ENCODE measurements at places on chromosomes 1 and 21. TPM values are rescaled to one million over a fixed set of nuclear protein-coding genes. Genes with fewer than 3 reads are reported as not detected.

- DNase-seq, result peak; percentile 3
Measured at GRCh38 chr1:51000160-51000559, 30.1 kb downstream of the CDKN2C start.

GRCh38 chr1:212922016-212922415 lies 28.3 kb upstream of the VASH2 start:
- DNase-seq, result no peak

GRCh38 chr1:19759740-19760089 lies 40.0 kb downstream of the TMCO4 start:
- DNase-seq, result peak; percentile 44

DNA sequence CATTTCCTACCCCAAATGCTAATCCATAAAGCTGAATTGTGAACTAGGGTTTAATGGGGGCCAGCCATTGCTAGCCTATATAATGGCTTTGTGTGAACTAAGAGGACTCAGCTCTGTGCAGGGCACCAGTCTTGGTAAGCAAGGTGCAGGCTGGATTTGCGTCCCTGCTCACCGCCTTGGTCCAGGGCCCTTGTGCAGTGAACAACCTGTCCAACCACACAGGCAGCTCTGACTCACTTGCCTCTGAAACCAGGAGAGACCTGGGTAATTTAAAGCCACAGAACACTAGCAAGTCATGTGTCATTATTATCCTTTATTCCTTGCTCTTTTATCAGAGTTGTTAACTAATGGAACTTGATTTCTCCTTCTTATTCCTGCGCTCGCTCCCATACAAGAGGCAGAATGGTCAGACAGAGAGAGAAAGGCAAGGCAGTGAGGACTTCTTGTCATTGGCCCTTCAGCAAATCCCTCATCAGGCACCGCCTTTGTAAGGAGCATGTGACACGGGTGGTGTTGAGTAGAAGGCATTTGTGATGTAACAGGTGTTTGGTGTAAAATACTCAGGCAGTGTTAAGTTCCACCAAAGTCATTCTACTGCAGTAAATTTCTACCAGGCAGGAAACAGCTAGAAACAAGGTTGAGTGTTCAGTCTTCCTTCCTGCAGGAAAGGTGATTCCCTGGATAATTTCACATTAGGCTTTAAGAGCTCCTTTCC lies 67.3 kb upstream of the OLIG2 start:
- peak; percentile 39 for DNase-seq

DNA sequence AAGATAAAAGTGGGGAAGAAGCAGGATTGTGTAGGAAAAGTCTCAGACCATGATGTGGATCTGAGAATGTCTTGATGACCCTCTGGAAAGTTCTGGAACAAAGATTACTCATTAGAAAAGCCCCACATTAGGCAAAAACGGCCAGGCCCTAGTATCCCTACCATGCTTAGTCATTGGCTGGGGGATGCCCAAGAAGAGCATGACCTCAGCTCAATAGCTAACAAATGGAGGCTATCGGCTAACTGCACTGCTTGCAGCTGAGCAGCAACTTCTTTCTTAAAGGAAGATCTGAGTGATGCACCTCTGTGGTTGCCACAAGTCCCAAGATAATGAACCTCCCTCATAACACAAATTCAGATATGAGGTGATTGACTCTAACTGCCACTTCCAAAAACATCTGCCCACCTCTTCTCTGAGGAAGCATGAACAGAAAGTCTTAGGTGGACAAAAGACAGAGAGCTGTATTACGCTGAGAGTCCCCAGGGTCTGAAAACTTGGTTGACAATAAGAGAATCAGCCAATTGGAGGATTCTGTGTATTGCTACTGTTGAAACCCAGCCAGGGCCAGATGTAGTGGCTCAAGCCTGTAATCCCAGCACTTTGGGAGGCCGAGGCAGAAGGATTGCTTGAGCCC lies 64.6 kb upstream of the AK4 start:
- no peak for DNase-seq

DNA sequence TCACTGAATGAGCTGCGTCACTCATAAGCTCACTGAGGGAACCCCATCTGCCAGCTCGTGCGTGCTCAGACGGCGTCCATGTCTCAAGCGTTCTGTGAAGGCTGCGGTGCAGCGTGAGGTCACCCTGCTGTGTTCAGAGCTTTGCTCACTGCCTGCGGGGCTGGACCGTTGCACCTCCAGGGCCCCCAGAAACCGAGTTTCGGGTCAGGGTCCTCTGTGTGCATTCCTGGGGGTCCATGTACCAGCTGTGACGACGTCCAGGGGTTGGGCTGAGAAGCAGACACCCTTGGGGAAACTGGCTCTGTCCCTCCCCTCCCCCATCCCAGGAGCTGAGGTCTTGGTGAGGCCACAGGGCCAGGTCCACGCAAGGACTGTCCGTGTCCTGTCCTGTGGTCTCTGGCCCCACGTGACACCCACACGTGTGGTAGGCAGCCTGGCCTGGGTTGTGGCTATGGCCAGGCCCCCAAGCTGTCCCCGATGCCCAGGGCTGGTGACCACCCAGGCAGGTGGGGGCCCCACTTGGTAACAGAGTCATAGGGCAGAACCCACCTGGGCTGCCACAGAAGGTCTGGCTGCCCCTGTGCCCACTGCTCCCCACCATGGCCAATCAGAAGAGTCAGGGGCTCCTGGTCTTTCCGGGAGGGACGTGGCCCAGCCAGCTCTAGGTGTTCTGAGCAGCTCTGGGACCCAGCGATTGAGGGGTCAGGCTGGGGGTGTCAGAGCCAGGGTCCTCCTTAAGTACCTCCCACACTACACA lies 24.4 kb downstream of the FTCD start:
- DNase-seq, result no peak

- no peak for DNase-seq
Measured at GRCh38 chr1:221031458-221032203, 152.4 kb downstream of the HLX start.

DNA sequence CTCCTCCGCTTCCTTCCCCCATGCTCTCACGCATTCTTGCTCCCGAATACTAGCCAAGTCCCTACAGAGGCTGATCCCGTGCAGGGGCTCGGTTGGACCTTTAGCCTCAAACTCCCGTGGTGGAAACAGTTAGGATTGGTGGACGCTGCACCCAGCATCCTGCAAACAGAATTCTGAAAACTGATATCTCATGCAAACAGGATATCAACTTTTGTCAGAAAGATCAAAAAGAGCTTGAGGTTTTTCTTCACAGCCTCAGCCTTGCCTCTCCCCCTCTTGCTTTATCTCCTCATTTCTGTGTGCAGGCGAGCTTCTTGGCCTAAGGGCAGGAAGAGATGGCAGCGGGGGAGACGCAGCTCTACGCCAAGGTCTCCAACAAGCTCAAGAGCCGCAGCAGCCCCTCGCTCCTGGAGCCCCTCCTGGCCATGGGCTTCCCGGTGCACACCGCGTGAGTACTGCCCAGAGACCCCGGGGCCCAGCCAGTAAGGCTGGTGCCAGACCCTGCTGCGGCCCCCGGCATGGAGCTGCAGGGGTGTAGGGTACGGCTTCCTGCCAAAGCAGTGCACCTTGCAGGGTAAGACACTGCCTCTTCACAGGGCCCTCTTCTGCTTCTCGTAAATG lies at the start of gene UBASH3A:
Gene UBASH3A, plus strand, starts transcription at position 292 of the 621 bp plus-strand sequence. Its CDS starts 44 bp downstream, at position 336.
- no peak for DNase-seq

- DNase-seq, result no peak
Measured at GRCh38 chr1:109391626-109392025, 6.1 kb downstream of the SORT1 start.

DNA sequence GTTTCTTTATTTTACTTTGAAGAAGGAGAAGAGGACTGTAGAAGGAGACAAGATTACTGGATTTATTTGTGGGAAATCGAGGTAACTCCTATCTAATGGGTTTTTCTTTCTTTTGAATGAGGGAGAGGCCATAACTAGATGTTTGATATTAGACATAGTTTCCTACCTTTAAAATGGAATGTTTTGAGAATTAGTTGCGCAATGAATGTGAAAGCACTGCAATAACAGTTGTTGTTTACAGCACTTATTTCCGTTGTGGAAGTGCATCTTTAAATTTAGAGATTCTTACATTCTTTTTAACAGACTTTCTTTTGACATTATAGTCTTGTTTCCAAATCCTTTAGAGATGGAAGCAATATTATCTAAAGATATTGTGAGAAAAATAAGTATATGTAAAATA lies 229.0 kb downstream of the SRGAP2C start:
- DNase-seq, result no peak

- no peak for DNase-seq
Measured at GRCh38 chr21:41628256-41628655, 120.3 kb upstream of the TMPRSS2 start.

DNA sequence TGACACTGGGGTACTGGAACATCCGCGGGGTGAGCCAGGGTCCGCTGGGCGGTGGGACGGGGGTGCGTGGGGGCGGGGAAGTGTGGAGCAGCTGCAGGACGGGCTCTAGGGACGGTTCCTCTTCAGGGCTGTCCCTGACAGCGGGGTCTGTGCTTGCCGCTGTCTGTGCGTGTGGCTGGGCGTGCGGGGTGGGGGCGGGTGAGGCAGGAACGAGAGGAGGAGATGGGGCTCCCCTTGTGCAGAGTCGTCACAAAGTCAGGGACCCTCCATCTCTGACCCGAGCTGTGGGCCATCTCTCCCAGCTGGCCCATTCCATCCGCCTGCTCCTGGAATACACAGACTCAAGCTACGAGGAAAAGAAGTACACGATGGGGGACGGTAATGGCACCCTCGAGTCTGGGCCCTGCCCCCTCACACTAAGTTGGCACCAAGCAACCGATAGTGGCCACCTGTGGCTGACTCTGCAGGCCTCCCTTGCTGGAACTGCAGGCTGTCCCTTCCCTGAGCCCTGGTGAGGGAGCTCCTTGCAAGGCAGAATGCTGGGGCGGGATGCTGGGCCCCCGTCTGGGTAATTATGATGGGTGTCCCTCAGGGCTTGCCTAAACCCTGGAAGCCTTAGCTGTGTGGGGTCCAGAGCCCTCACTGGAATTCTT lies 392 bp downstream of the GSTM2 start:
- no peak for DNase-seq

GRCh38 chr1:10634428-10635084 lies 159.8 kb downstream of the PEX14 start:
- DNase-seq, result peak; percentile 88

DNA sequence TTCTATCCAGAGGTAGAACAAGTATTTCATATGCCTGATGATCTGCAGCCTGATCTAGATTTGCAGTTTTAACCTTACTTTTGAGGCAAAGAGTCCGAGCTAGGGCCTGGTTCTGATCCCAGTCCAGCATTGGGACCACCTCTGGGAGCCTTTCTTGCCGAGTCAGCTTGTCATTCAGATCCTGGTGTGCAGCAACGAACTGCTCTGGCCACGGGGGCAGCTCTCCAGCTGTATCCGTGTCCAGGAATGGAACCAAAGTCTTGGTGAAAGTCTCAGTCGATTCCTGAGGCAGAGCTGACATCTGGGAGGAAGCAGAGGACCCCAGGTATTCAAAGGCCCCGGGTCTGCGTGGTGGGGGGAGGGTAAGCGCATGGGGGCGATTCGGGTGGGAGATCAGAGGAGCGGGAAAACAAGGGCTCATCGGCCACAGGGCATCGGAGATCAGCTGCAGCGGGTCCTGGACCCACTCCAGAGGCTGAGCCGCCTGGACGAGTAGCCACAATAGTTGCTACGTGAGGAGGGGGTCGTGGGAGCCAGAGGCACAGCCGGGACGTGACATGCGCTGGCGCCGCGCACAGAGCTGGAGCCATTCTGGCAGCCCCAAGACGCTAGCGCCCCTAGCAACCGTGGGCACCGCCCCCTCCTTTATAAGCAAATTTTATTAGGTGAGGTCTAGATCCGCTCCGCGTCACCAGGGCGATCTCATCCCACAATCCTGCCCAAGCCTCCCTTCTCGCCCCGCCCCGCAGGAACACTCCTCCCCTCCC lies 32.4 kb upstream of the BSDC1 start:
- no peak for DNase-seq

Gene CDC14A
- 8.5 TPM for total RNA-seq

Gene SLC45A3
- 12.7 TPM for total RNA-seq

Gene ARMH1
- 13.9 TPM for total RNA-seq

Gene NR1I3
- not detected for total RNA-seq

Gene DPT
- total RNA-seq, result not detected

Gene HSPB7
- total RNA-seq, result 94.0 TPM

Gene TRNAU1AP
- 23.0 TPM for total RNA-seq

Gene CD1B
- total RNA-seq, result not detected

Gene ARHGAP30
- total RNA-seq, result not detected

Measured in myocyte (in vitro differentiated cells).